ENCODE measurements at places on chromosomes 12 and 14.

GRCh38 chr14:84095681-84096080, 1434.3 kb upstream of the FLRT2 start:
- no peak for DNase-seq

DNA sequence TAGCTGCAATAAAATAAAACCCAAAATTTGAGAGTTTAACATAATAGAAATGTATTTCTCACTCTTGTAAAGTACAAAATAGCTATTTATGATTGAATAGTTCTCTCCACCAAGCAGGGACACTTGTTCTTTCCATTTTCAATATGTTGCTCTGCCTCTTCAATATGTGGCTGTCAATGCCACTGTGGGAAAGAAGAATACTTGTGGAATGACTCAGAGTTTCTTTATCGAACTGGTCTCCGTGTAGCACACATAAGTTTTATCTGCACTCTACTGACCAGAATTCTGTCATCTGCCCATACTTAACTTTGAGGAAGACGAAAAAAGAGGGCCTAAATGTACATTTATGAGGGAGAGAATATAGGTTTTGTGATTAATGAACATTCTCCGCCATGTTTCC, 256.9 kb downstream of the ATXN7L3B start:
- no peak for DNase-seq

- DNase-seq = peak; percentile 73
Measured at GRCh38 chr12:32755051-32755653, 545 bp downstream of the YARS2 start.

DNA sequence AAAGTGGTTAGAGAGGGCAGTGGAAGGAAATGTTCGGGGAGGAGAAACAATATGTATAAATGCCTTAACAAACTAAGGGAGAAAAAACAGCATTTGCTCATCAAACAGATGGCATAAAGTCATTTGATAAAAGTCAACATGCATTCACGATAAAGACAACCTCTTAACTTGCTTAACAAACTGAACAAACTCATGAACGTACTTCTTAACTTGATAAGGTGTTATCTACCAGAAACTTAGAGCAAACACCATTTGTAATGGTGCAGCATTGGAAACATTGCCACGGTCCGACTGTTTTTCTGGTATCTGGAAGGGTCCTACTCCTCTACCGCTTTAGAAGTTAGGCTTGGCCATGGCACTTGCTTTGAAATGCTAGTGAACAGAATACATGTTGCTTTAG, 4.2 kb upstream of the RPS6KL1 start:
- DNase-seq = no peak

GRCh38 chr12:41418586-41418985, 230.5 kb downstream of the PDZRN4 start:
- DNase-seq = no peak

- no peak for DNase-seq
Measured at GRCh38 chr14:58298477-58299400, at the start of gene ARID4A. TSS of gene ARID4A (plus strand) at chr14:58298555. CDS start at chr14:58299855, 1,300 bp downstream.

DNA sequence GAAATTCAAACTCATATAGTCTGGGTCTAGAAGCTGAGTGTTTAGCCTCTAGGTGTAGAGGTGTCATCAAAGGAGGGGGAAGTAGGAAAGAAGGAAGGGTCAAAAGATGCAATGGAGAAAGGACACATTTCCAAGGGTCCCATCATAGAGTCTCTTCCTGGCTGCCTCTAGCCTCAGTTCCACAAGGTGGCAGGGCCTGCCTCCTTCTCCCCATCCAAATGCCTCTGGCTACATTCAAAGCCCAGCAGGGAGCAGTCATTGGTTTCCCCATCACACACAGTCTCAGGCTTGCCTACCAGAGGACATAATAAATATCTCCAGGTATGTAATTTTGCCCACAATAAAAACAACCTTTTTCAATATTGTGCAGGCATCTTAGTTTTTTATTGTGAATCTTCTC, 2.1 kb upstream of the CCT2 start:
- no peak for DNase-seq

DNA sequence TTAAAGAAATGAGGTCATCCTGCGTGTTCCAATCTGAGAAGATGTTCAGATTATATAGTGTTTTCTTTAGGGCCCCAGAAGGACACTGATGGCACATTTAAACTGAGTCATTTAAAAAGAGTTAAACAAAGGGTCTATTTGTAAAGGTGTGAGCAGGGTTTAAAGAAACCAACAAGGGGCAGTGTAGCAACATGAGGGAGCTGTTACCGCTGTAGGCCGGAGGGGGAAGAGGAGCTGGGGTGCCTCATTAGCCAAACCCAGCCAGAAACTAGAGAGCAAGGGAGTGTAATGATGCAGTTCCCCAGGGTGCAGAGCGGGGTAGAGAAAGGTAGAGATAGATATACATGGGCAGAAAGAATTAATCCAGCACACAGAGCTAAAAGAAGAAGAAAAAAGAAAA, 160.4 kb downstream of the TBX5 start:
- DNase-seq = no peak

GRCh38 chr12:20369305-20370013, 1.1 kb downstream of the PDE3A start:
- DNase-seq = no peak

DNA sequence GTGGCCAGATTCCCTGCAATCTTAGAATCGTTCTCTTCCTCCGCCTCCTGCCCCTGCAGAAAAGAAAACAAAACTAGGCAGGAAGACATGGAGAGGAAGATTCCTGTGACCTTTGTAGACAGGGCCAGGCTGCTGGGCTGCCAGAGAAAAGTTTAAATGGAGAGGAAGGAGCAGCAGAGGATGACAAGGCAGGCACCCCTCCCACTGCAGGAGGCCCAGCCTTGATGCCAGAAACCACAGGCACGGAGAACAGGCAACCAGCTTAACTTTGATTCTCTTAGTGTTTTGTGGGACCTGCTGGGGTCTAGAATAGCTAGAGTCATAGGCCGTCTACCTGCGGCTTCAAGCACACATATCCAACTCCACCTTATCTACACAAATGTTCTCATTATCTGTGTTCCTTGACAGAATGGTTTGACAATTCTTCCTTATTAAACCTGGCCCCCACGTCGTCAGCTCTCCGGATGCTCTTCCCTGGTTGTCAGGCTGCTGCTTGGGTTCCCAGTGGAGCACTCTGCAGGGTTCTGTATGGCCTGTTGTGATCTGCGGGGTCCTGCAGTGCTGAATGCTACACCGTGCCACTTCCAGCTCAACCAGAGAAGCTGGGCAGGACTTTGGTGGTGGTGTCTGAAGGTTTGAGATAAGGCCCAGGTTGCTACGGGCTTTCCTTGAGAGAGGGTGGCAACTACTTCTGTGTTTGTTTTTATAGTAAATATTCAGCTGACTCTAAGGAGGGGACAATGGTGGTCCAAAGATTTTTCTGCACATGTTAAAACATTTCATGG, 609.5 kb downstream of the AACS start:
- DNase-seq = no peak

DNA sequence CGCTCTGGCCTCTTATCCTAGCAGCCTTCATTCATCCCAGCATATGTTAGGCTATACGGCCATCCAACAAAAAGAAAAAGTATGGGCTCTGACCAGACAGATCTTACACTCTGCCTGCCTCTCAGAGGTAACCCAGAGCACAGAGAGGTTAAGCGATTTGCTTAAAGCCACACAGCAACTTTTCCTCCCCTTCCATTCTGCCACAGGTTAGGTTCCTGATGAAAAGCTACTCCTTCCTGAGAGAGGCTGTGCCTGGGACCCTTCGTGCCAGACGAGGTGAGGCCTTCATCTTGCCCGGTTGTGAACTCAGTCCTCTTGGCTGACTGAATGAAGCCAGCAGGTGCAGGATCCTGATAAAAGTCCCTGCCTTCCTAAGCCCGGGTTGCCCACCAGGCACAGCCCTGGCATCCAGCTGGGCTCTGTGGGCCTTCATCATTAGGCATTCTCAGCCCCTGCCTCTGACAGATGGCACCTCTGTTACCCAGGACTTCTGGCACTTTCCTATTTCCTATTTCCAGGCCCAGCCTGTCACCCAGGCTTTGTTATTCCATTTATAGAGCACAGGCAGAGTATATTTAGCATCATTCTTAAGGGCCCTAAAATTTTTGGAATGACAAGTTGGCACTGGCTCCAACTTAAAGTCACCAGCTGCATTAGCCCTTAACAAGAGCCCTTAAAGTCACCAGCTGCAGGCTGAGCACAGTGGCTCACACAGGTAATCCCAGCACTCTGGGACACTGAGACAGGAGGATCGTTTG, 12.8 kb downstream of the SOAT2 start:
- DNase-seq = no peak

GRCh38 chr14:84806622-84807021, 723.3 kb upstream of the FLRT2 start:
- no peak for DNase-seq

GRCh38 chr12:51270067-51270950, at the start of gene SMAGP:
TSS of gene SMAGP (minus strand) at chr12:51270415. CDS start at chr12:51269278, 1,137 bp downstream.
- DNase-seq = no peak

- no peak for DNase-seq
Measured at GRCh38 chr14:38549564-38549963, 293.7 kb upstream of the CLEC14A start.

GRCh38 chr14:33454022-33454595, 496.8 kb downstream of the EGLN3 start:
- DNase-seq = no peak

GRCh38 chr14:51576879-51577278, 74.8 kb upstream of the FRMD6 start:
- DNase-seq = no peak

GRCh38 chr12:99418379-99418778, 229.2 kb upstream of the GARIN6 start:
- DNase-seq = no peak

DNA sequence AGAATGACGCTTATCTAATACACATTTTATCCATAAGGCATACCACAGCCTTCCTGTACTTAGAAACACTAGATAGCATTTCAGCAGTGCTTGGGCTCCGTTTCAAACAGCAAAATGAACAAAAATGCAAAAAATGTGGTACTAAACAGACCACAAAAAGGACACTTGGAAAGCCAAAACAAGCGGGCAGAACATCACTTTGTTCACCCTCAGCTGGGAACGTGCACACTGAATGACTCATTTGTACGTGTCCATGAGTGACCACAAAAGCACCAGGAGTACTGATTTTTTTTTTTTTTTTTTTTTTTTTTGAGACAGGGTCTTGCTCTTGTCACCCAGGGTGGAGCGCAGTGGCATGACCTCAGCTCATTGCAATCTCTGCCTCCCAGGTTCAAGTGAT, 8.9 kb upstream of the FOXN3 start:
- DNase-seq = no peak

DNA sequence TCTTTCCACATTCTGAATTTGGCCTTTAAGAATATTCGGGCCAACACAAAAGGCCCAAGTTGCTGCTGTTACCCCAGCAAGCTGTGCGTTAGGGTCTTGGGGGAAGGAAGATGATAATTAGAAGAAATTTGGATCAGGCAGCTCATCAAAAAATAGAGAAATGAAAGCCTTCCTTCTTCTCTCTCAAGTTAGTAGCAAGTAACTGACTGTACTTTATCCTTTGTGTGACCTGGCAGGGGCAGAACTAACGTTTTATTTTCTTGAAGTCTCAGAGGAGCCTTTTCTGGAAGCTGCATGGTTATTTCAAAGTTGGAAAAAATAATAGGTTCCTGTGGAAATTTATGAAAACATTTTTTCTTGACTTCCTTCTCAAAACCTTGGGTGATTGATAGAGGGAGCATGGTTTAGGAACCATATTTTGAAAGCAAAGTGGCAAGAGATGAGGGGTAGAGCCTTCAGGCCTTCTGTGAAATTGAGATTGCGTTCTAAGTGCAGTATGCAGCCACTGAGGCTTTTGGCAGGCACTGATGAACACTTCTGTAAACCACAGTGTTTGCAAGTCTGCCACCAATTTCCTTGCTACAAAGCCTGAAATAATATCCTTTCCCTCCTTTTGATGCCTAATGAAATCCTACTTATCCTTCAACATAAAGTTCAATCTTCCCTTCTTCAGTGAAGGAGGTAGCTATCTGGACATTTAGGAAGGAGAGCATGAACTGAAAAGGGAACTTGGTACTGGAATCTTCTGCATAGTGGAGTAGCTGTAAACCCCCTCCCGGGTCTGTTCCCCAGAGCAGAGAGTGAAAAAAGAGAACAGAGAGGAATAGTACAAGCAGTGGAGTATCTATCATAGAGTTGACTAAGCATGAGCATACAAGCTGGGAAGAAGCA, 123.2 kb downstream of the FGD4 start:
- DNase-seq = no peak

GRCh38 chr12:26172539-26172938, 22.8 kb upstream of the SSPN start:
- no peak for DNase-seq

DNA sequence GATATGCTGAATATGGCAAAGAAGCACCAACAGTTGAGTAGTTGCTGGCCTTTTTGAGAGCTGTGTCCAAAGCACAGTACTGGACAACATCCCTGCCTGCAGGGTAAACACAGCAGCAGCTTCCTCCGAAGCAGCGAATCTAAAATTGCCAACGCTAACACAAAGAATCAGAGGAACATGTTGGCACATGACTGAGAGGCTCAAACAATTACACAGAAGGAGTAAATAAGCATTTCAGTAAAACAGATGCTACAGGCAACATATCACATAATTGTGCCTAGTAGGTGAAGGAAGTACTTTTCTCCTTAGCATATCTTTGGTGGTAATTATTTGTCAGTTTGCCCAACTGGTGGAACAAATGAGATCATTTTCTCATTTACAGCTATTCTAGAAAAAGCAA, 52.1 kb downstream of the KICS2 start:
- DNase-seq = peak; percentile 53

GRCh38 chr14:50795142-50795541, 35.8 kb downstream of the NIN start:
- DNase-seq = no peak

DNA sequence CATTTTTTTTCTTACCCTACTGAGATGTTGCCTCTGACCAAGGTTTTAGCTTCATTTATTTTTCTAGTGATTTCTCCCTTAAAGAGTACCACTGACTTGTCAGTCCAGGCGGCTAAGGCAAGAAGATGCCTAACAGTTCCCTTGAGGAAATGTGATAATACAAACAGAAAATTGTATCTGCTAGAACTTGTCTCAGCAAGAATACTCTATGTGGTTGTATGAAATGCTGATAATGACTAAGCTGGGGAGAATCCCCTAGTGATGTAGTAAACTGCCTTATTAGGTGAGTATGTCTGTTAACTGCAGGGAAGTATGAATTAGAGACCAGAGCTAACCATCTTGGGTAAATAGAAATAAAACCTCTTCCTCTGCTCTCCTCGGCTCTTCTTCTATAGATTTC, 6.7 kb downstream of the C12orf54 start:
- DNase-seq = no peak

DNA sequence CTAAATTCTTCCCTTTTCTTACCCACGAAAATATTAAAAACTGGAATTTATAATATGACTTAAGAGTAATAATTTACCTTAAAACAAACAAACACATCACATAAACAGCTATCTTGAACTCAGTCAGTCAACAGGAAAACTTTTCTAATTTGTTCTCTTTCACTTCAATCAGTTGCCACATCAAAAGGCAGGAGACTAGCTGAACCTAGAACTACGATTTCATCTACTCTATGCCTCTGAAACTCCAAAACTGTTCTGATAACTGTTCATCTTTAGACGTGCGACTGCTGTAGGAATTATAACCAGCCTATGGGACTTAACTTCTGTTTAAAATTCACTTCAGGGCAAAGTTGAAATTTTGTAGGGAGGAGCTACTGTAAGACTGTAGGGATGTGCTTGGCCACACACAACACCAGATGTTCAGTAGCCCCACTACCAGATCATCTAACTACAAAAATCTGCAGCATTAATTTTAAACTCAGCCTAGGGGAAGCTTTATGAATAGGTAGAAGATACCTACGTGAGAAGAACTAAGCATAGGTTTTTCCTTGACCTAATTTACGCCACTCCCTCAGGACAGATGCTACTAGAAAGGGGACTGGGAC, 7.6 kb upstream of the RAD51AP1 start:
- DNase-seq = no peak

GRCh38 chr12:9796971-9797370, 30.3 kb upstream of the KLRF1 start:
- no peak for DNase-seq
